ENCODE measurements at places on chromosomes 1 and 21.

DNA sequence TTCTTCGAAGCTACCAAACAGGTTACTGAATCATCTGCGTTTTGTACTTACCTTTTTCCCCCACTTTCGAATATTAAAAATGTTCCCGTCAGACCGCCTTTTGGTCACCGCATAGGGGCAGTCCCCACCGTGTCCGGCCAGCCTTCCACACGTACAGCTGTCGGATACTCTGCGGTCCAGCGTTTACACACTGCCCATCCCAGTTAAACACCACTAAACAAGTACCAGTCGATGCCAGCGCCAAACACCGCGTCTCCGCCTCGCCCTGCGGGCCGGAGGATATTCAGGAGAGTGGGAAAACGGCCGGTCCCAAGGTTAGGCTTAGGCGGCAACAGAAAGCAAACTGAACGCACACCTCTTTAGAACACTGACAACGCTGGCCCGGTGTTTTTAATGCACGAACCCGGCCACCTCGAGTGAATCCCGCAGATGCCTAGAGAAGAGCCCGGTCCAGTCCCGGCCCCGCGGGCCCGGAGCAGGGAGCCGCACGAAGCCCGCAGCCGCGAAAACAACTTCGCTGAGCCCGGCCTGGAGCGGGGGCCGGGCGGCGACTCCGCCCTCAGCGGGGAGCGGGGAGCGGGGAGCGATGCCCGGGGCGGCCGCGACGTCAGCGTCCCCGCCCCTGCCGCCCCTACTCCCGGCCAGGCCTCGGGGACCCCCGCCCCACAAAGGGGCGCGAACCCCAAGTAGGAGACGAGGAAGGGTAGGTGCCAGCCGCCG is 730 bp upstream of the PHF13 start:
- DNase-seq: peak; percentile 87

GRCh38 chr1:110505596-110505995 is 13.4 kb downstream of the KCNA10 start:
- no peak for DNase-seq

DNA sequence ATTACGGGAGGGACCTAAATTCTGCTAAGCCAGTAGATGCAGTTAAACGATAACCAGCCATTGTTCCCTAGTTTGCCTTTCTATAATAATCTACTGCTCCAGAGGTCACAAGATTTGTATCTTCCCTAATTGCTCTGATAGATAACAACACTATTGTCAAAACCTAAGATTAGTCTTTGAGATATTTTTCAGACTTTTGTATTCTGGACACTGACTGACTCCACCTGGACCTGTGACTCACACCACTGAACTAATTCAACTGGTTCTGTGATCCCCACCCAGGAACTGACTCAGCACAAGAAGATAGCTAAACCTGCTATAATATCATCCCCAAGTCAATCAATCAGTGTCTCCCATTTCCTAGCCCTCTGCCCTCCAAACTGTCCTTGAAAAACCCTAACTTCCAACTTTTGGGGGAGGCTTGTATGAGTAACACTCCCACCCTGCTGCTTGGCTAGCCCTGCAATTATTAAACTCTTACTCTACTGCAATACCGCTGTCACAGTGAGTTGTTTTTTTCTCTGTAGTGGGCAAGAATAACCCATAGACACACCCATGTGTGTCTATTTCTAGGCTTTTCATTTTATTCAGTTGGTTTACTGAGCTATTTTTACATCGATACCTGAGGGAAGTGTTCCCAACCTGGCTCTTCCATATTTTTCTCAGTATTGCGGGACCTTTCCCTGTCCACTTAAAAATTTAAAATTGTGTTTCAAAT is 11.2 kb downstream of the KIFAP3 start:
- DNase-seq: no peak

DNA sequence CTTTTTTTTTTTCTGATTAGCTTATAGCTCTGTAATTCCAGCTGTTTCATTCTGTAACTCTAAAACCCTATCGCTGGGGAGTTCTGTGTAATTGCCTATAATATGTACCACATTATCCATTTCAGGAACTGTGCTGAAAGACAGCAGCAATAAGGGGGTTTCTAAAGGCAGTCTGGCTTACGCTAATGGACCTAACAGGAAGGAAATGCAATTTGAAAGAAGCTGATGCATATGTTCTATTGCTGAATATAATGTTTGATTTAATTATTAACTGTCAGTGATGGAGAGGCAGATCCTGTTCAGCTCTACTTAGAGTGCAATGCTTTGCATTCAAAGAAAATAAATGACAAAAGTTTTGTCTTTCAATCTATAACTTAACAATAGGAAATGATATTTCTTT is 209.4 kb upstream of the SNX7 start:
- DNase-seq: no peak

- peak; percentile 88 for DNase-seq
Measured at GRCh38 chr1:203338335-203339036, 12.4 kb downstream of the FMOD start.
